Testis (tissue), 5 donors: ENCODE measurements at places on chromosomes 6 and 20.

DNA sequence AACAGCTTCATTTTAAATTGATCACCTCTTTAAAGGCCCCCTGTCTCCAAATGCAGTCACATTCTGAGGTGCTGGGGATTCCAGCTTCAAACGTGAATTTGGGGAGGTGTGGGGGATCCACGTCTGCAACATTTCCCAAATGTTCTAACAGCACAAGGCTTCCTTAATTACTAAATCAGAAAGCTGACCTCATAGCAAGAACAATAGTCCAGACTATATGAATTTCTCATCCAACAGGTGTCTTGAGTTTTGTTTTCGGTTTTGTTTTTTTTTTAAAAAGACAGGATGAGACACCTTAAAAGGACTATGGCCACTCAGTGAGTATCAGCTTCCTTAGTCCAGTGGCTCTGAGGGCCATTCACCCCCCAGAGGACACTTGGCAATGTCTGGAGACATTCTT is 11.5 kb downstream of the ATP9A start:
- no peak for DNase-seq

GRCh38 chr6:36432151-36432671 is 10.4 kb downstream of the PXT1 start:
- DNase-seq, result no peak

DNA sequence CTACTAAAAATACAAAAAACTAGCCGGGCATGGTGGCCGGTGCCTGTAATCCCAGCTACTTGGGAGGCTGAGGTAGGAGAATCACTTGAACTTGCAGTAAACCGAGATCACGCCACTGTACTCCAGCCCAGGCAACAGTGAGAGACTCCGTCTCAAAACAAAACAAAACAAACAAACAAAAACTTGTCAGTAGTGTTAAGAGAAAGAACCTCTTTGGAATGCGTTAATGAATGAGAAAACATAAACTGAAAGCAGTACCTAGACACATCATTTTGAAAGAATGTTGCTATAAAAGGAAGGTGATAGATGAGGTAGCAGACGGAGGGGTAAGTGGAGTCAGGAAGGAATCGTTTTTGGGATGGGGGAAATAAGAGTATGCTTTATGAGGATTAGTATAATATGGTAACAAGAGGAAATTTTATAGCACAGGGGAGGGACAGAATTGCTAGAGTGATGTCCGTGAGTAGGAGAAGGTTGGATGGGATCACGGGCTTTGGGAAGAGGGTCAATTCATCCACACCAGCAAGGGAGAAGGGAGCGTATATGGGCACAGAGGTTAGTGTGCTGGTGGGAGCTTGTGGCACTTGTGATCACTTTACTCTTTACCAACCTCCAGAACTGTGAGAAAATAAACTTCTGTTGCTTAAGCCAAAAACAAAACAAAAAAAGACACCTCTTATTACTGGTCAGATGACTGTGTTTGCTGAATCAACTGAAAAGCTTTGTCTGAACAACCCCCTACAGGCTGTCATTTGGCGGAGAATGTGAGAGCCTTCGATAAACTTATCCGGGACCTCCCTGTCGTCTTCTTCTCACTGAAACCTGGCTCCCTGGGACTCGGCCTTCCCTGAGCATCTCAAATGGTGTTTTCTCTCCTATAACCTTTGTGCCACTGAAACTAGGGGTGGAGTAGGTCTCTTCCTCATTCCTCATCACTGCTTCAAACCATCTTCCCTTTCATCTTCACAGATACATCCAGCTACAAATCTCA is 48.9 kb upstream of the TFAP2A start:
- no peak for DNase-seq

DNA sequence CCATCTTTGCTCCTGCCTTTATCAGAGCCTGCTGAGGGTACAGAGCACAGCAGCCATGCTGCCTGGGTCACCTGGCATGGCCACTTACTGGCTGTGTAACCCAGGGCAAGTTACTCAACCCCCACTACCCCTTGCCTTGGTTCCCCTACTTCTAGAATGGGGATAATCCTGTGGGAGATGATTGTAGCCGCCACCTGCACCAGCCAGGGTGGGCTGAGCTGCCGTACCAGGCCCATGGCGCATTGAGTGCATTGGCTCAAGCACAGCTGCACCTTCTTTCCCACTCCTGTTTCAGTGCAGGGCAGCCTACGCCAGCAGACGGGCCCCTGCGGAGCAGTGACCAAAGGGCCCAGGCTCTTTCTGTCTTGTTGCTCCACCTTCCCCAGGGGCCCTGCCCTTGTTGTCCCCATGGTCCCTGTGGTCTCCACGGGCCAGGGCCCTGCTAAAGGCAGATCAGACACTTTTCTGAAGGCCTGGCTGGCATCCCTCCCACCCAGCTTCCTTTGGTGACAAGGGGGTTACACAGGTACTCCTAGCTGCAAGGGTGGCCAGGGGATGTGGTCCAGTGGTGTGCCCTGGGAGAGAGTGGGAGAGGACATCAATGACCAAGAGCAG is 159.4 kb upstream of the MLN start:
- no peak for DNase-seq

GRCh38 chr6:20207088-20207418 is 5.2 kb downstream of the MBOAT1 start:
- no peak for DNase-seq

GRCh38 chr20:46087161-46087560 is 2.6 kb downstream of the NCOA5 start:
- DNase-seq, result no peak

DNA sequence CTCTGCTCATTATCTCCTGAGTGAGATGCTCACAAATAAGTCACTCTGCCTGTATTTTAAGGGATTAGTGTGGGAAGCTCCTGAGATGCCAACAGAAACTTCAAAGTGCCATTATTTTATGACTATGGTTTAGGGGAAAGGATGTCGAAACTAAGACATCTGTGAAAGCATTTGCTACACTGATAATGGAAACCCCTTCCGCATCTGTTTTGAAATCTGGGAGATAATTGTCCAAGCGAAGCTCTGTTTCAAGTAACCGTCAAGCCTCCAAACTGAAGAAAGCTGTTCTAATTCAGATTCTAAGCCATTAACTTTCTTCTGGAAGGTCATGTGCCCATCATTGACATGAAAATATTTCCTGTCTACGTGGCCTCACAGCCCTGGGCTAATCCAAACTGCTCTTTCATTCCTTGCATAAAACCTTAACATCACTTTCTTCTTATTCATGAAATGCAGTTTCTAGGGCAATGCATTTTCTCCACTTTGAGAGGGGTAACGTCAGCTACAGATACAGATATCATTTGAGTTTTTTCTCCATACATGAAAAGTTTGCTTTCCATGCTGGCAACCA is 932.0 kb downstream of the C6orf118 start:
- no peak for DNase-seq

DNA sequence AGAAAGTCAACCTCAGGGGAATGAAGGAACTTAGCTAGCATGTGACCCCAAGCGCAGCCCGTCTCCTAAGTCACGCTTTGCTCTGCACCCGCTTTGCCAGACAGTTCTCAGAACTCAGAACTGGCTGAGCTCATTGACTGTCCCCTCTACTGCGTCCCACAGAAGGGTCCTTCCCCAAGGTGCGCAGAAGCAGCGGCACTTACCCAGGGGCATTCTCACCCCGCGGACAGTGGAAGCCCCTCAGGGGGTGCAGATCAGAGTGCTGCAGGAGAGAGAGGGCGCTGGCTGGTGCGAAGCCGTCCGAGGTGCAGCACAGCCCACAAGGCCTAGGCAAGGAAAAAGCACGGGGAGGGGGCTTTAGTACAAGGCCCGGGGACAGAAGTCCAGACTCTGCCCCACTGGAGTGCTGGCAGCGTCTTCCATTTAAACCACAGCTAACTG is 807 bp downstream of the SNHG17 start:
- DNase-seq, result peak; percentile 34

- no peak for DNase-seq
Observed at GRCh38 chr6:36683656-36684446, 5.3 kb downstream of the CDKN1A start.

- DNase-seq, result no peak
Observed at GRCh38 chr6:42690872-42691271, 31.5 kb downstream of the PRPH2 start.

GRCh38 chr20:50498071-50498776 is 12.0 kb upstream of the PTPN1 start:
- DNase-seq, result no peak

GRCh38 chr20:17966432-17967310 is 1.9 kb downstream of the SNX5 start:
- DNase-seq, result no peak

DNA sequence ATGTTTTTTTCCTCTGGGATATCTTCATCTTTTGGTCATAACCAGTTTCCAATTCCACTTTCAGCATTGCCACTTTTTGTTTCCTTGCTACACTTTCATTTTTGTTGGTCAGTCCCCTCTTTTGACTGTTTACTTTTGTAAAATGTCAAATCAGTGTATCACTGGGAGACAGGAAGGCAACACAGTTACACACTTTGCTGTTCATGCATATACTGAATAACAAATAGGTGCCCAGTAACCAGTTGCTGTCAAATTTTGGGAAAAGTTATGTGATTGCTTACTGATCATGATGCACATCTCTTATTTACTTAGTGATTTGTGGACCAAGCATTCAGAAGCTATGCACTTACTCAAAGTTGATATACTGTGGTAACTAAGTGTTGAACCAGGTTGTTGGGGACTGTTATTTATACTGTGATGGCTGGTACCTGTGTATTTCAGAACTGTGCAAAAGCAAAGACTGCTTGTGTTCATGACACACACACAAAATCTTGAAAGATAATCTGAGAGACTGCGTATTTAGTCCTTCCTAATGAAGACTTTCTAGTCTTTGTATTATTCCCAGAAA is 41.0 kb downstream of the ZNF292 start:
- no peak for DNase-seq

GRCh38 chr6:3281631-3282475 is 23.1 kb downstream of the PSMG4 start:
- no peak for DNase-seq

DNA sequence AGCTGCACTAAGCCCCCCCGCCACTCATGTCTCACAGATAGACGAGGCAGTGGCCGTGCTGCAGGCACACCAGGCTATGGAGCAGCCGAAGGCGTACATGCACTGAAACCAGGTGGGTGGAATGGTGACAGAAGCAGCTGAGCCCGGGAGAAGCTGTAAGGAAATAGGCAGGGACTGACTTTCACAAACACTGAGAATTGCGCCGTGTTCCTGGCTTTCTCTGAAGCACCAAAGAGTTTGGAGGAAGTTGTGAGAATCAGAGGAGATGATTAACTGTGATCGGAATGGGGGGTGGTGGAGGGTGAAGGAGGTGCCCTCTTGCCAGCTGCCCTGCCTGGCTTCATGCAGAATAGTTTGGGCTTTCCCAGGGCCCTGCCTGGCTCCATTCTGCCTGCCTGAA is 21.6 kb downstream of the TOMM34 start:
- DNase-seq, result no peak

GRCh38 chr20:62143081-62143956 is at the start of the genes PSMA7 and SS18L1:
PSMA7 (minus strand) TSS chr20:62143394; CDS start chr20:62143303, 91 bp downstream.
SS18L1 (plus strand) TSS chr20:62143769; CDS start chr20:62143821, 52 bp downstream.
- DNase-seq, result peak; percentile 84

DNA sequence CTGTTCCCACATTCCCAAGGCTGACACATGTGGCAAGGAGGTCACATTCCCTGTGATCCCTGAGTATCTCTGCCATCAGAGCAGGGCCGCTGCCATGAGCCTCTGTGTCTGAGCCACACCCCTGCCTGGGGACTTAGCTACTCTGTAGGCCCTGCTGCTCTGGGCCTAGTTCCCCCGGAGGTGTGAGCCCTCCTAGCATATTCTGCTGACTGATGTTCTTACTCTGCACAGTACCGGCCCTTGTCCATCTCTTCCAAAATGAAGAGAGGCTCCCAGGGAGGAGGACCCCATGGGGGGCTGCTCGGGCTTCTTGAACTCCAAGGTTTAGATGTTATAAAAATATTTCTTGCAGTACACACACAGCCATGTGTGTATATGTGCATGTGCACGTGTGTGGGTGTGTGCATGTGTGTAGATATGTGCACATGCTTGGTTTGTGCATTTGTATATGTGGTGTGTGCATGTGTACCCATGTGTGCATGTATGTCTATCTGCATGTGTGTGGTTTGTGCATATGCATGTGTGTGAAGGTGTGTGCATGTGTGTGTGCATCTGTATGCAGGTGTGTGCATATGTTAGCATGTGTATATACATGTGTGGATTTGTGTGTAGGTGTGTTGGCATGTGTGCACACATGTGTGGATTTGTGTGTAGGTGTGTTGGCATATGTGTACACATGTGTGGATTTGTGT is 101.2 kb downstream of the ERMARD start:
- peak; percentile 7 for DNase-seq
